ENCODE measurements at places on chromosomes 7 and 10. TPM values are rescaled to one million over a fixed set of nuclear protein-coding genes. Genes with fewer than 3 reads are reported as not detected.

The CHN2 gene
- 8.9 TPM for total RNA-seq

The MEOX2 gene
- 38.7 TPM for total RNA-seq

- no peak for DNase-seq
Measured at GRCh38 chr7:7159063-7159658, 23.2 kb upstream of the C1GALT1 start.

GRCh38 chr7:37089972-37090371 lies 358.7 kb downstream of the ELMO1 start:
- no peak for DNase-seq

The TEX47 gene
- total RNA-seq: not detected

The FOXP2 gene
- total RNA-seq: 9.0 TPM

GRCh38 chr10:95675403-95676116 lies 18.2 kb downstream of the TCTN3 start:
- no peak for DNase-seq

DNA sequence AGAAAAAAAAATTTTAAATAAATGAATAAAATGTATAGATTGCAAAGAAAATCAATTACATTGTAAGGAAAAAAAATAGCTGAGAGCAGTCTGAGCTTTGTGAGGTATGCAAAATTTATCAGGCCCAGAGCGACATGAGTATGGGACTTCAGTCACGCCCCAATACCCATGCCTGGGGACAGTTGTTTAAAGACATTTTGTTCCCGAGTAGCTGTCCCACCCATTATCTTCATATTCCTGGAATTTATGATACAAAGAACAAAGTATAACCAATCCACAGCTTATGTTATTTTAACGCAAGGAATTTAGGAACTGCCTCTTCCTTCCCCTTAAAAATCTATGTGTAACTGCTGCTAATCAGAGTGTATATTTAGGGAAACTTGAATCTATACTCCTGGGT lies 1.6 kb upstream of the PON2 start:
- no peak for DNase-seq

DNA sequence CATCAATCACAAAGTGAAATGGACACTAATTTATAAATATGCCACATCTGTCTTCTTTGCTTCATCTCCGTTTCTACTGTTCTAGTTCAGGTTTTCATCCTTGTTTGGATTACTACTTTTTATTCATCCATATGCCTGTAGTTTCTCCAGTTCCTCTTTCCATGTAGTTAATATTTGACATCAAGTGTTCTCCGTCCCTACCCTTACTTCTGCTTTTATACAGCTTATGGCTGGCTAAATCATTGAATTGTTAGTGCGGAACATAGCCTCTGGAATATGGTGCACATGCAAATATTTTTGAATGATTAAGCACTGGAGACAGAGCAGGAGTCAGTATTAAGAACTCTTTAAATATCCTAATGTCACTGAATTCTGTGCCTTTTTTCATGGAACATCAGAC lies 230.0 kb upstream of the PPP1R3A start:
- DNase-seq: no peak

The PAX4 gene
- total RNA-seq: not detected

The ZNF365 gene
- total RNA-seq: 1.4 TPM

DNA sequence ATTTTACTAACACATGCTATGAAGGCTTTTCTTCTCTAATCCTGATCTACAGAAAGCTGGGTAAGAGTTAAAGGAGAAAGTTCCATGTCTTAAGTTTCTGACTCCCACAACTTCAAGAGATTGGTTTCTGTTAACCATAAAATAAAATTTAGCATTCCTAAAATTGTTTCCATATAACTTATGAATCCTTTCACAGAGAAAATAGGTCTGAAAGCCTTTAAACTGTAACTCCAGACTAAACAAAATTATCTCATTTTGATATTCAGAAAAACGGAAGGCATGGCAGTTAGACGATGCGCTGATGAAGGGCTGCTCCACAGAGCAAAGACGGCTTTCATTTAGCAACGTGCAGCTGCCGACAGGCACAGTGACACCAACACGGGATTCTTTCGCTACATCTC lies 133.3 kb downstream of the SLC25A13 start:
- no peak for DNase-seq

- no peak for DNase-seq
Measured at GRCh38 chr10:114259824-114260223, 20.8 kb downstream of the VWA2 start.

The GDF2 gene
- not detected for total RNA-seq

- DNase-seq: no peak
Measured at GRCh38 chr7:44735403-44736165, 13.1 kb upstream of the ZMIZ2 start.

The PLAU gene
- 26.6 TPM for total RNA-seq

GRCh38 chr7:127943541-127944521 lies 87.4 kb downstream of the LRRC4 start:
- no peak for DNase-seq

- no peak for DNase-seq
Measured at GRCh38 chr7:114627231-114627630, 212.6 kb downstream of the FOXP2 start.

GRCh38 chr10:24415455-24416125 lies 206.7 kb downstream of the KIAA1217 start:
- DNase-seq: peak; percentile 74

GRCh38 chr7:121279822-121280221 lies 49.0 kb upstream of the WNT16 start:
- no peak for DNase-seq

DNA sequence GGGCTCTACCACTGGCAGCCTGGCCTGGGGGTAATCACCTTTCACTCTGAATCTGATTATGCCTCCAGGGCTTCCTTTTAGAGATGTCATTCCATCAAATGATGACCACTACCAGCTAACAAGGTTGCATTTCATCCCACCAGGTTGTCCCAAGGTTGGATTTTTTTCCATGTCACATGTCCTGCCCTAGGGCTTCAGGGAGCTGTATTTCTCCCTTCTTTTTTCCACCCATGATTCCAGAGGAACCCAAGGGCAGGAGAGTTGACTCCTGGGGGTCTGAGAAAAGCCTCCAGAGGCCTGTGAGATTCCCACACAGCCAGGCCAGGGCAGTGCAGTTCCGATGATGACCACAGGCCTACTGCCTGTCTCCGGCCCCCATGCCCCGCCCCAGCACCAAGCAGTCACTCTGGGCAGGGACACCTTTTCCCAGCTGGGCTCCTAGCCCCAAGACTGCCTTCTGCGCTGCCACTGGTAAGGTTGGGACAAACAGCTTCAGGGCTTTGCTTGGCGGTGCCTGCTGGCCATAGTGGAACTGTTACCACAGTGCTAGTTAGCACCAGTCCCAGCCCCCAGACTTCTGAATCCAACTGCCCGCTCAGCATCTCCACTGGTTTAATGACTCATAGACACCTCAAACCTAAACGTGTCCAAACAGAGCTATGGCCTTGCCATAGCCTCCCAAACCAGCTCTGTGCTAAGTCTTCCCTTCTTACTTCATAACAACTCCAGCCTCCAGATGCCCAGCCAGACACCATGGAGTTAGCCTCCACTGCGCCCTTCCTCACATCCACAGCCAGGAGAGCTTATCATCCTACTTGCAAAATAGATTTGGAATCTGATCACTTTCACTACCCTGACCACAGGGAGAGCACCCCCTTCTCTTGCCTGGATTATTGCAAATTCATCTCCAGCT lies 133.7 kb downstream of the ARHGAP22 start:
- DNase-seq: no peak

DNA sequence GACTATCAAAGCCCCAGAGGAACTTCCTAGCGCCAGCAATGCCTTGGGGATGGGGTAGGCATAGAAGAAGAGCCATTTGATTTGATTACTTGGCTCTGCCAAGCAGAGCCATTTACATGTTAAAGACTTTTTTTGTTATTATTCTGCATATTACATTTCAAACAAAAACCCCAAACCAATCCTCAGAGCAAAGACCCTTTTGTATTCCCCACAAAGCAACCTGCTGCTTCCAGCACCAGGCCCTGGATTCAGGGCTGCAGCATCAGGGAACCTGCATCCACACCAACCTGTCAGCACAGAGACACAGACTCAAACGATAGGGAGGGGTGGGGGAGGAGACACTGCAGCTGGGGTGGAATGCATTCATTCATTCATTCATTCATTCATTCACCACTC lies 73.2 kb downstream of the GRID1 start:
- DNase-seq: no peak

DNA sequence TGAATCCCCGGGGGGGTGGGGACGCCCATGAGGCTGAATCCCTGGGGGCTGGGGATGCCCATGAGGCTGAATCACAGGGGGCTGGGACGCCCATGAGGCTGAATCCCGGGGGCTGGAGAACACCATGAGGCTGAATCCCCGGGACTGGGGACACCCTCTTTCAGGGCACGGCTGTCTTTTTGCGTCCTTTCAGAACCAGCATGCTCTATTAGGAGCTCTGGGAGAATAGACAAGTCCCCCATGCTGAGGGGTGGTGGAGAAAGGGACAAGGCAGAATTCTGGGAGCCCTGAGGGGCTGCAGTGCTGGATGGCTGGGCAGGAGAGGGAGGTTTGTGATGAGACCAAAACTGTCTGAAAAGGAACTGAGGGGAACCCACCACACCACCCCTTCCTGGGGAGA lies 257.3 kb upstream of the TCERG1L start:
- no peak for DNase-seq

Data from left lung (tissue), 14 donors.